ENCODE measurements at places on chromosomes 2 and 18.

DNA sequence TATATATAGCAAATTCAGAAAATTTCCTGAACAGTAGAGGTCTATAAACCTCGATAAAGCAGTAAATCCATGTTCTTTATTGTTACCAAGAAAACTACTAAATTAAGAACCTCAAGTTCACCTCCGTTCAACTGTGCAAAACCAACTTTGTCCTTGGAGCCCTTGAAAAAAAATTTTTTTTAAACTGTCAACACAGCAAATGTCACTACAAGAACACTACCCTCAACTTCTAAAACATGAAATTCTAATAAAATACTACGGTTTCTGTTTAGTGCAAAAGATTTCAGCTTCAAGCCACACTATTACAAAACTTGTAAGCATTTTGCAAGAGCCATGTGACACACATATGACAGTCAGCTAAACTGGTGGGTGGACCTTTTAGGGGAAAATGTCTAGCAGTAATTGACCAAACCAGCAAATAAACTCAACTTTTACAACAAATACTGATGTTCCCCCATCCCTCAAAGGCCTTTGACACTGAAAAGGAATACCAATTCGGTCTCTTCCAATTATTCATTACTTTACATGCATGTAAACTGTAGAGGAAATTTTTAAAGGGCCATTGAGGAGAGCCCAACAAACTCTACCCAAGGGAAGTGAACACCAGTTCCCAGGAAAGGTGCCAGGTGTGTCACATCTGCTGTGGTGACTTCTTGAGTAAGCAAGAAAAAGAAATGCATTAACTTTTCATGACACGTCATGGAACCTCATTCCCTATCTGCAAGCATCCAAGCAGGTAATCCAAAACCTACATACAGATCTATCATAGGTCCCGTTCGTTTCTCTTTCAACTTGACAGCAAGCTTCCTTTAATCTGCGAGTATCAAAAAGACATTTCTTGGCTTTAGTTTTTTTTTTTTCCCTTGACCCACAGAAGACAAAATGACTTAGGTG is 1.4 kb downstream of the RAB1A start:
- DNase-seq = peak; percentile 2

GRCh38 chr2:127469974-127470373 is 51.7 kb downstream of the PROC start:
- DNase-seq = no peak

- no peak for DNase-seq
Measured at GRCh38 chr2:72113847-72114692, 33.6 kb downstream of the CYP26B1 start.

DNA sequence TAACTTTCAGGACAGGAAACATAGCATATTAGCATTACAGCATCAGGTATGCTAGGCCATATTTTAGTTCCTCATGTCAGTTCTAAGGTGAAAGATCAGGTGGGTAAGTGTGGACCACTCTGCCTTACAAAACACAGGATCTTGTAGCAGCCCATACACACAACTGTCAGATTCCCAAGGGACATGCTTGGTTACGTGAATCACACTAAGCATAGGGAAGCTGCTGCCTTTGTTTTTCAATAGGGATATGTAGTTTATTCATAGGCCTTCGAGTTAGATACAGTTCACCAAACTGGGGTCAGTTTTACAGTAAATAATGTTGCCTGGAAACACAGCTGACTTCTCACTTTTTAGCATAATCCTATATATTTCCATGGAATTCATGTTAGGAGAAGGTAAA is 116.1 kb upstream of the OTX1 start:
- DNase-seq = no peak

GRCh38 chr2:221758076-221758475 is 186.0 kb upstream of the EPHA4 start:
- DNase-seq = no peak

DNA sequence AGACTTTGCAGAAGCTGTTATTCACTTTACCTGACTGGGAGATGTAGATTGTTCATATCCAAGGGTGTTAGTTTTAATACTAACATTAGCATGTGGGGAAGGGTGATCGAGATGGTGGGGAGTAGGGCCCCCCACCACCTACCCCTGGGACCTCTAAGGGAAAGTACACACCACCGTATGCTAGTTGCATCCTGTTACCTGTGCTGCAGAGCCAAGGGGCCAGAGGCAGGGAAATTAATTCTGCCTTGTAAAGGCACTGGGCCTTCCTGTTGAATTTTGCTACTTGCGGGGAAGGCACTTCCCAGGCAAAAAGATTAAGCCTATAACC is 9.0 kb downstream of the STEAP3 start:
- DNase-seq = no peak

DNA sequence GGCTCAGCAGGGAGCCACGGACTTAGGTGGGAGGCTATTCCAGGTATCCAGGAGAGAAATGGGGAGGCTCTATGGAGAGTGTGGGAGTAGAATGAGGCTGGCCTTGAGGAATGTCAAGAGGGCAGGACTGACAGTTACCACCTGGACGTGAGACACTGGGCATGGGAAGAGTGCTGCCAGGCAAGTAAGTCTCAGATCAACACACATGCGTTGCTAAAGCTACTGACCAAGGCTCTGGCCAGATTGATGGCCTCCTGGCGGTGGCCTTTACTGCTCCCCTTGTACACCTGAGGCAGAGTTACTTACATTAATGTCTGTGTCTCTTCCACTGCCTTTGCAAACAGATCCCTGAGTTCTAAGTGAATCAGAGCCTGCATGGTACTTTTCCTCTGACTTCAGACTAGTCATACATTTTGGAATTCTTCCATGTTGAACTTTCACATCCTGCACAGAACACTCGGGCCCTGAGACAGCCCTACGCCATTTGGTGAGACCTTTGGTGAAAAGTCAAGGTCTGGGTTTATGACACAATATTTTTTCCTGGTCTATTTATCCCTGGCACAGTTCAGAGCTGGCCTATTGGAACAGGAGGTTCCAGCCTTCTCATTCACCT is 398.8 kb upstream of the TRIB2 start:
- DNase-seq = no peak

DNA sequence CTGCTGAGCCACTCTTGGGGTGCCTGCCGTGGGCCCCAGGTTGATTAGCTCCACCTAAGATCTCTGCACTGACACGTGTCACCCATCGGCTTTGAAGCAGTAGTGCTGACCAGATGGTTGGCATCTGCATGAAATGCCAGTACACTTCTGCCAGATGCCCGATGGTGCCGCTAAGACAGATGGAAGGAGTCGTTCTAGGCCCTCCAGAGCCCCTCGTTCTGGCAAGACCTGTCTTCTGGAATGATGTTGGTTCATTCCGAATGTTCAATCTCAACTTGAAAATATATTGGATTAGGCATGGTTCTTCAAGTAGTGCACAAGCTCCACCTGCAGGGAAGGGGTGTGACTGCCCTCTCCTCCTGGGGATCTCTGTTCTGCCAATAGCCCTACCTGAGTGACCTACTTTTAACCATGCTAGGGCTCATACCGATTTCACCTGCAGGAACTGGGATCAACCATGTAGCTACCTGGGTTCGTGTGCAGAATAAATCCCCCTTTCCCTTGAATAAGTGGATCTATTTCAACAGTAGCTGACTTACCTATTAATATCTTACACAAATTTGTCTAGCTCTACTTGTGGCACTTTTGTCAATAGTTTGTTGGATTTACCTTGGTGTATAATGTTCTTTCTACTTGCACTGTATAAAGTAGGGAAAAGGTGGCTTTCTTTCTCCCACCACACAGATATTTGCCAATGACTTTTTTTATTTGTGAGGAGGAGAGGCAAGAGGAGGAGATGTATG is 342.6 kb downstream of the CTNNA2 start:
- peak; percentile 64 for DNase-seq

GRCh38 chr18:7646174-7646886 is 79.2 kb downstream of the PTPRM start:
- peak; percentile 44 for DNase-seq

DNA sequence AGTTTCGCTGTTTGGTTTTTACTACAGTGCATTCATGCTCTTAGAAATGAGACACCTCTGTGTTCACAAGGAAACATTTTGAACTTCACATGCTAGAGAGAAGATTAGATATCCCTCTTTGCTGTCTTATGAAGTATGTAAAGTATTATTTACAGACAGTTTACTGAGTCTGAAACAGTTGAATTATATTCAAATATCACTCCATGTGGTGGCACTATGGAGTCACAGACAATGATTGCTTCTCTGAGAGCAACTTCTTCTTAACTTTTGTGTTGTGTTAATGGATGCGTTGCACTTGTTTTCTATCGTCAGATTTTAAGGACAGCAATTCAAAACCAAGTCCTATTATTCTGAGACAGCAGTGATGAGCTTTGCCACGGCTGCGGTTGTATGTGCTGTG is 823.6 kb downstream of the GALR1 start:
- DNase-seq = peak; percentile 66

DNA sequence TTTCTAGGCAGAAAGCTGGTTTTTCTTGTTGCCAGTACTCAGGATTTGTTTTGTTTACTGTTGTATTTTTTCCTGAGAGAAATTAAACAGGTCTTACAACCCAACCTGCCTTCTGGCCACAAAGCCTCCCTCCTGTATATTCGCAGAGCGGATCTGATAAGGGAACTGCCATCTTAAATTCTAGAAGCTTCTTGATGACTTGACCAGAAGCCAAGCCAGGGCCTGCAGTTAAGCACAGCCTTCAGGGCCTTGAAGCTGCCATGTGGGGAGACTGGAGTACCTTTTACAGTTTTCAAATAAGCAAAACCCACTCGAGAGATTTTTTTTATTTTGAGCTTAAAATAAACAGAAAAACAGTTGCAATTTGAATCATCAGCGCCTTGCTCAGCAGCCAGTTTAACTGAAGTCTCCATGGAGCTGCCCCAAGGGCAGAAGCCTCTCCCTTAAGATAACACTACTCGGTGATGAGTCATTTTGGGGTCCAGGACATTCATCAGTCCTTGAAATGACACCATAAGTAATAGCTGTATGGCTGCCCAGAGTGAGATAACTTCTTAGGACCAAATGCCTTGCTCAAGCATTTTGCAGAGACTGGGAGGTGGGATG is 51.5 kb upstream of the PHLPP1 start:
- peak; percentile 69 for DNase-seq

- DNase-seq = peak; percentile 67
Measured at GRCh38 chr2:28661589-28662001, 90.0 kb upstream of the PPP1CB start.

DNA sequence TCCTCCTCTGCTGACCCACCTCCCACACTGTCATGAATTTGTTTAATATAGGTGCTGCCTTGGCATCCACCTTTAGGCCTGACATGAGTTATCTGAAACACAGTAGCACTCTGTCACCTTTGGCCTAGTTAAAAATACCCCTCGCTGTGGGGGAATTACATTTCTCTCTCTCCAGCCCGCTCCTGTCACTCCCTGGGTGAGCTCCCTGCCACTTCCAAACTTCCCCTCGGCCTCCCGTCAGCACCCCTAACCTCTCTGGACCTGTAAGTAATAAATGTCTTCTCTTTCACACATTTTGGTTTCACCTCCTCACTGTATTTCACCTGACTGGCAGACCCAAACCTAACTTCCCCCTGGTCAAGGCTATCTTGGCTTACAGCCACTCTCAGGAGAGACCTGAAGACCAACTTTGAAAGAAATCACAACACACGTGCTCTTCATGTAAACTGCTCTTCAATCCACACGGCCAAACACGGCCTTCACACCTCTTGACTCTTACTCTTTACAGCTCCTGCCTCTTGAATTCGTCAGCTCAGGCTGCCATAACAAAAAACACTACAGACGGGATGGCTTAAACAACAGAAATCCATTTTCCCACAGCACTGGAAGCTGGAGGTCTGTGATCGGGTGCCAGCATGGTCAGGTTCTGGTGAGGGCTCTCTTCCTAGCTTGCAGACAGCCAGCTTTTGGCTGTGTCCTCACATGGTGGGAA is 28.3 kb downstream of the REEP1 start:
- DNase-seq = no peak

- peak; percentile 67 for DNase-seq
Measured at GRCh38 chr2:226799976-226800940, 638 bp upstream of the IRS1 start.

- peak; percentile 80 for DNase-seq
Measured at GRCh38 chr2:162967147-162967546, 128.6 kb upstream of the KCNH7 start.

DNA sequence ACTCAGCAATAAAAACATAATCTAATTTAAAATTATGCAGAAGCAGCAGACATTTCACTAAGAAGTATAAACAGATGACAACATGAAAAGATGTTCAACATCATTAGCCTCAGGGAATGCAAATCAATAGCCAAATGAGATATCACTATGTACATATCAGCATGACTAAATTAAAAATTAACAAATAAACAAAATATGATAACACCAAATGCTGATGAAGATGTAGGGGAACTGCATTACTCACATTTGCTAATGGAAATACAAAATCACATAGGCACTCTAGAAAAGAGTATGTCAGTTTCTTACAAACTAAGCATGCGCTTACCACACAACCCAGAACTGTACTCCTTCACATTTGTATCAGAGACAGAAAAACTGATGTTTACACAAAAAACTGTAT is 487.2 kb upstream of the REG3G start:
- no peak for DNase-seq

DNA sequence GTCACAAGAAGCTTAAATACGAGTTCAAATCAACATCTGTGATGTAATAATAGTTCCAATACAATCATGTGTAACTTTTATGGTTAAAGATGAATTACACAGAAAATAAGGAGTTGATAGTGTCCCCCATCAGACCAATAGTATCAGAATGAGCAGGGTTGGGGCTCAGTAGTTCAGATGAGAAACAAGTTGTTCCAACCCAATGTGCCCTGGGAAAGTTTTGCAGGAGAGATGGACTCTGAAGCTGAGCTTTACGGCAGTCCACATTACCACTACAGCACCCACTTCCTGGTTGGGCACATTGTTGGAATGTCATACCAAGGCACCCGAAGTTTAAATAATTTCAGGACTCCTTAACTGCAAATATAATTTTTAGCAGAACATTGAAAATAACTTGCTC is 12.1 kb upstream of the CXCR4 start:
- no peak for DNase-seq

DNA sequence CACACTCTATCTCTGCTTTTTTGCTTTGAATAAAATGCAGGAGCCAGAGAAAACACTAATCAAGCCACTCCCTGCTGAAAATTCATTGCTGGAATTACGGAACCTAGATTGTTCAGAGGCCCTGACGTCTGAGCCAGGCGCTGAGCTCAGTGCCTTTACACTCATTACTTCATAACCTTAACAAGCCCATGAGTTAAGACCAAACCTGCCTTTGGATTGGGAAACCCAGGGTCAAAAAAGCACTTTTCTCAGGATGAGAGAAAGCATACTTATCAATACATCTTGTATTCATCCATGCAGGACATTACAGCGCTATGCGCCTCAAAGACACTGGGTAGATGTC is 762 bp downstream of the INO80C start:
- DNase-seq = peak; percentile 77

GRCh38 chr2:11669454-11670291 is at the start of gene NTSR2:
TSS of gene NTSR2 (minus strand) at chr2:11670195. CDS start at chr2:11670129, 66 bp downstream.
- DNase-seq = no peak

All from NCI-H69 (cell line).